ENCODE measurements at places on chromosomes 4 and X.

DNA sequence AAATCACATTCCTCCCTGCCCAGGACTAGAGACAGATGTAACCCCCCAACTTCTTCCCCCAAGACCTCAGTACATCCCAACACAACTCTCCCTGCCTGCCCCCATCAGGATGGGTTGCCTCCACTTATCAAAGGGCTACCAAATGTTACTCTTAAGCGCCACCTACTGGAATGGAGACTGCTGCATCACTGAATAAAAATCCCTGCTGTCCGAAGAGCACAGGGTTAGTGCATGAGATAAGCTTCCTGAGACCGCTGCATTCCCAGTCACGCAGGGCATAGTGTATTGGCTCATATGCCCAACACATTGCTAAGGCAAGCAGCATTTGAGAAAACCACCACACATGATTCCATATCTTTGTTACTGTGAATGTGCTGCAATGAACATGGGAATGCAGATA lies 544.5 kb downstream of the PPP4R3C start:
- DNase-seq = peak; percentile 9

- no peak for DNase-seq
Observed at GRCh38 chrX:119604766-119605463, 1.3 kb downstream of the NKRF start.

GRCh38 chrX:118261151-118261550 lies 84.8 kb upstream of the WDR44 start:
- no peak for DNase-seq

- no peak for DNase-seq
Observed at GRCh38 chr4:48331577-48332330, 9.6 kb upstream of the SLAIN2 start.

DNA sequence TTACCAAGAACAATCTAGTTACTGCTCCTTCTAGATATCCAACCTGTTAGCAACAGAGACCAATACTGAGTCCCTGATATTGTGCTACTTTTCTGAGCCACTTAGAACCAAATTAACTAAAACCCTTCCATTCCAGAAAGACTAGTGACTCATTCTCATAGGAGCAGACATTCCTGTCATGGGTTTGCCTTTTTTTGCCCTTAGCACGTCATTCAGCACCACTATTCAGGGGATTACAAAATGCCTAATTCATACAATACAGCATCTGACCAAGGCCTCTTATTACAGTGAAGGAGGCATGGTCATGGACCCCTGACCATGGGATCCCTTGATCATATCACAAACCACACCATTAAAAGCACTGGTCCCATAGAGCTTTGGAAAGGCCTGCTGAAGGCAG lies 123.8 kb upstream of the CXCL13 start:
- no peak for DNase-seq

DNA sequence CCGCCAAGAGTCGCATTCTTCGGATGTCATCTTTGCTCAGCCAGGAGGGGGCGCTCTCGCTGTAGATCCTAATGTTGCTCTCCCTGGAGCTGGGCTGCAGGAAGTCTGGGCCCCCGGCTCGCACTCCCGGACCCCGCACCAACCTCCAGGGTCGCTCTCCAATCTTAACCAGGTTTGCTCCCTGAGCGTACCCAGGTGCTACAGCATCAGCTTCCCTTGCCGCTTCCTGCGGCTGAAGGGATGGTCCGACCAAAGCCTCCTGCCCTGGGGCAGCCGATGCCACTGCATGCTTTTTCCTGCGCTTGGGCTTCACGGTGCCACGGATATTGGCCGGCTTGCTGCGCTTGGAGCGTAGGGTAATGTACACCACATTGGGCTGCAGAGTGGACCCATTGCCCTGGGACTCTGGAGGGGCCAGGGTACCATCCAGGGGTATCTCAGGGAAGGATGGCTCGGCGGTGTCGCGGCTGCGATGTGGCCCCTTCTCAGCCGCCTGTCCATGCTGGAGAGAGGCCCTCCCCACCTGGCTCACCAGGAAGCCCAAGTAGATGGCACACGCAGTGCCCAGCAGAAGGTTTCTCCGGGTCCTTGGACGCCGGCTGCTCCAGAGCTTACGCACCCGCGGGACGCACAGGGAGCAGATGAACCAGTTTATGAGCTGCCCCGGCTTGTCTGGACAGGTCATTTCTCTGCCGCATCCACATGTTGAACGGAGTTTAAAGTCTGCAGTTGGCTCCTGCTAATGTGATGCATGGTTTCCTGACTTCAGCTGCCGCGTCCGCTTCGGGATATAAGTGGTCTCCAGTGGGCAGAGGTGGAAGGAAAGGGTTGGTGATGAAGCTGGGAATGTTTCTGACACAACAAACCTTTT lies 1.9 kb downstream of the GASK1B start:
- DNase-seq = peak; percentile 40

DNA sequence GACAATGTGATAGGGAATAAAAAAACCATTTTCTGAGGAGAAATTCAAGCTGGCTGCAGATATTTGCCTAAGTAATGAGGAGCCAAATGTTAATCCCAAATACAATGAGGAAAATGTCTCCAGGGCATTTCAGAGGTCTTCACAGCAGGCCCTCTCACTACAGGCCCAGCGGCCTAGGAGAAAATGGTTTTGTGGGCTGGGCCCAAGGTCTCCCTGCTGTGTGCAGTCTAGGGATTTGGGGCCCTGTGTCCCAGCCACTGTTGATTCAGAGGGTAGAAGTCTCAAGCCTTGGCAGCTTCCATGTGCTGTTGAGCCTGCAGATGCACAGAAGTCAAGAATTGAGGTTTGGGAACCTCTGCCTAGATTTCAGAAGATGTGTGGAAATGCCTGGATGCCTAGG lies 778.7 kb downstream of the CENPC start:
- no peak for DNase-seq

DNA sequence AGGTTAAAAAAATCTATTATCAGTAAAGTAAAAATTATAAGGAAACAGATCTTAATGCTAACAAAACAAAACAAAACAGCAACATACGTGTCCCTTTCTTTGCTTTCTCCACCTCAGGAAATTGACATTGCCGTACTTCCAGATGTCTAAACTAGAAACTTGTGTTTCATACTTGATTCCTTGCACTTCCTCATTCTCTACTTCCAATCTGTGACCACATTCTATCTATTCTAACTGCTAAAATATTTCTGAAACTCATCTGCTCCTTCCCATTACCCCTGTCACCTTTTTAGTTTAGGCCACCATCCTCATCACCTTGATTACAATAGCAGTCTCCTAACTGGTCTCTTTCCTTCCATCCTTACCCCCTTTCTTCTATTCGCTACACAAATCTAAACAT lies 22.5 kb upstream of the RPA4 start:
- no peak for DNase-seq

DNA sequence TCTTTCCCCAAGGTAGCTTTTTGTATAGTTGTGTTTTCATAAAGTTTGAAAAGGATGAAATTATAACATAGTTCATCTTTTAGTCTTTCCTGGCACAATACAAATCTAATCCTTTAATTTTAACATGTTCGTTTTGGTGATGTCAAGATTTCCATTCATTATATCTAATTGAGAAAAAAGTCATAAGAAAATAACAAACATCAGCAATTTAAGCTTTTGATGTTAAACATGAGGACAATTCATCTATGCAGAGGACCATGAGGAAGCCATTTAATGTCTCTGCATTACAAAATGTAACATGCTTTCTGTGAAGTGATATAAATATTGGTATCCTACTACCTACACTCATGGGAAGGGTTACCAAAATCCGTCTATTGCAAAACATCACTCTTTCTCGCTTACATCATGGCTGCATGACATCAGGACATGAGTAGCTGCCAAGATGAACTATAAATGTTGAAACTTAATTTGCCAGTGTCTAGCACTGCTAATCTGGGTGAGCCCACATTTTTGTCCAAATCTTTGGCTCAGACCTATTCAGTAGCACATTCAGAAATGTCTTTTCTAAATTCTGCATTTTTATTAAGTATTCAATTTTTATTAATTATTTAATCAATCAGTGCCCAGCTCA lies 9.5 kb downstream of the EPGN start:
- DNase-seq = no peak

DNA sequence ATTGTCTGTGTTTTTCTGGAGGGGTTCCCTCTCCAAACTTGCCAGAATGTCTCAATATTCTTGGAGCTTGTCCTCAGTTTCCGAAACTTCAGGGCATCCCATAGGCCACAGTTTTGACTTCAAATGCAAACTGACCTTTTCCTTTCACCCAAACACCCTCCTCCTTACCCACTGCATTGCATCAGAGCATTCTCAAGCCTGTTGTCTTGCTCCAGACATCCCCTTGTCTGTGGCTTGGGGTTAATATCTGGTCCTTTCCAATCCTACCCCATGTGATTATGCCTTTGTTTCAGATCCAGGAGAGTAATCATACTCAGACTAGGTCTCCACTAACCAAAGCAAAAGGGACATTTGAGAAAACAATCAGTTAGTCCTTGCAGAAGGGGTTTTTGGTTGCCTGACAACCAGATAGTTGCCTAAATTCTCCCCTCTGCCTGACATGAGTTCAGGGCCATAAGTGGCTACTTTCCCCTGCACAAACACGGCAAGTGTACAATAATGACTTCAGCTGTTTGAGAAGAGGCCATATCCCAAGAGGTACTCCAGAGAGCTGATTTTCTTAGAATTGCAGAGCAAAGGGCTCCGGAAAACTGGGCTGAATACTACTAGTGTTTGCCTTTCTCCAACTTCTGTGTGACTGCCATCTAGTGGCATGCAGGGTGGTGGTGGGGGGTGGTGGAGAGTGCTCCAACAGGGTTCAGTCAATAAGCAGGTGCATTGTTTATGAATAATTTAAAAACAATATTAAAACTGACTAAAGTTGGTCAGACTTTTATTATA lies 130.2 kb downstream of the CHRDL1 start:
- peak; percentile 59 for DNase-seq

DNA sequence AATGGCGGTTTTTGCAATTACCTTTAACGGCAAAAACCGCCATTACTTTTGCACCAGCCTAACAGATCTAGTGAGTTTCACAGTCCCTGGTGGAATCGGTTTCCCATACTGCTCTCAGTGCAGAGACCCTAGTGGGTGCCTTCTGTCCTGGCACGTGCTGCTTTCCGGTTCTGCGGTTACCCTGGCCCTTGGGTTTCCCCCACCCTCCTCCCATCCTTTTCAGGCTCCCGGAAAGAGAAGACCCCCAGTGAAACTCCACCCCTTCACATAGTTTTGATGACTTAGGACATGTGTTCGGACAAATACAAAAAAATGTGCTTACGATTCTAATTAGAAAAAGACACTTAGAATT lies 36.9 kb downstream of the NLGN3 start:
- DNase-seq = no peak

GRCh38 chrX:109601486-109601885 lies 23.5 kb downstream of the KCNE5 start:
- no peak for DNase-seq

DNA sequence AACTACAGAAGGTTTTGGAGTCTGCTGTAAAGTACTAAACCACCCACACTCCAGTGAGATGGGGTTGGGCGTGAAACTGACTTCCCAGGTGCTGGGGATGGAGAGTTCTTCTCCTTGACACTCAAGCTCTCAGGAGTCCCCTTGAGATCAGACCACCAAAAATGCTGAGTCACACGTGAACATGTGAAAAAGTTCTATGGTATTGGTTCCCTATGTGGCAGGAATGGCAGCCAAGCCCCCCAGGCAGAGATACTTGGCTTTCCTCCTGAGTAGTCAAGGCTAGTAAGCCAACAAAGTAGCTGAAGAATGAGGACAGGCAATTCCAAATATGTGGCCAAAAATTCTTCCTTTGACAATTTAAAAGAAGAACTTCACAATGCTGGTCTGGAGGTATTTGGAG lies 222.0 kb upstream of the ADAMTS3 start:
- no peak for DNase-seq

- DNase-seq = no peak
Observed at GRCh38 chr4:56424697-56425514, 10.5 kb downstream of the PPAT start.

- no peak for DNase-seq
Observed at GRCh38 chr4:8228319-8229250, 29.5 kb downstream of the SH3TC1 start.

- no peak for DNase-seq
Observed at GRCh38 chr4:16294455-16294854, 68.2 kb upstream of the TAPT1 start.

DNA sequence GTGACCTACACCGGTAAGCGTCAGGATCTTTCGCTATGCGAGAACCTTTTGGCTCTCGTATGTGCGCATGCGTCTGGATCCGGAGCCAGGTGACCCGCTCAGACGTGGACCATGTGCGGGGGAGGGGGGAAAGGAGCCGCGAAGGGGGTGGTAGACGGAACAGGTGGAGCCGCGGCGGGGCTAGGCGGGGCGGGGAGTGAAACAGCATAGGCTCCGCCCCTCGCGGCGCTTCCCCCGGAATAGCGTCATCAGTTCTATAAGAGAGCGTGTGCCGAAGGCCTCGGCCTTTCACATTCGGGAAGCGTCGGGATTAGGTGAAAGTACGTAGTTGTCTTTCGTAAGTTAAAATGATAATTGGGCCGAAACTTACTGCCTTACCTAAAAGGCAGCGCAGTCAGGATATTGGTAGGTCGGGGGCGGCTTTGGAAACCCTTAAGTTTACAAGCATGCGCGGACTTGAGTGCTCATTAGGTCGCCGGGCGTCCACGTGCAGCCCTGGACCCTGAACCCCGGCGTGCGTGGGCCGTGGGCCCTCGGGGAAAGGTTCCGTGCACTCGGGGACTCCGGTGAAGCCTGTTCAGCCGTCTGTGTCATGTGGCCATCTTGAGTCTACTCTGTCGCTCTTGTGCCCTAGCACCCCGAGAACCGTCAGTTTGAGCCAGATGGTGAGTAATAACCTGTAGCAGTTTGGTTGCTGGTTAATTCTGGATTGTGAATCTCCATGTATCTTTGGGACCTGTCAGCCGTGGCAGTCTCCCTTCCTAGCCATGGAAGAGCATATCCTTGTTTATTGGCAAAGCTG lies 74.1 kb downstream of the PRSS12 start:
- DNase-seq = peak; percentile 94

GRCh38 chrX:152074163-152074562 lies 64.2 kb downstream of the MAGEA10 start:
- no peak for DNase-seq

GRCh38 chr4:150173432-150173861 lies 95.2 kb downstream of the DCLK2 start:
- no peak for DNase-seq

All from glutamatergic neuron (in vitro differentiated cells).